ENCODE measurements at places on chromosomes 2 and 18.

DNA sequence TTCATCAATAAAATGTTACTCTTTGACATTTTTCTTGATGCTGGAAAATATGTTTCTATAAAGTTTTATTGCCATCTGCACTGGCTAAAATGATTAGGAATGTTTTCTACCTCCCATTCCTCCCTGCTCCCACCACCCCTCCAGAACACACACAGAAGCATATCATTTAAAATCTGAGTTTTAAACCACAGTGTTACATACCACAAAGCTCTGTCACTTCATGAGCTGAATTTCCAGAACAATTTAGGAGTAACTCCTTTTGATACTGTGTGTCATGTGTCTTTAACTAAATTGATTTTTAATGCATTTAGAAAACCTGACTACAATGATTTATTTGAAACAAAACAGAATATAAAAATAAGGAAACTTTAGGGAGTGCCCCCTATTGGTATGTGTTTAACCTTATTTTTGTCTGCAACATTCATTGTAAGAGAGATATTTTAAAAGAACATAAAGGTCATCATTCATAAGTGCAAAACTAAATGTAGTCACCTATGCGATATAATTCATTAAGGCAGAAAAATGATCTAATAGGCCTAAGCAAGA is 52.0 kb downstream of the FEZ2 start:
- DNase-seq: no peak

- no peak for DNase-seq
Measured at GRCh38 chr2:119291588-119292167, 68.0 kb downstream of the STEAP3 start.

DNA sequence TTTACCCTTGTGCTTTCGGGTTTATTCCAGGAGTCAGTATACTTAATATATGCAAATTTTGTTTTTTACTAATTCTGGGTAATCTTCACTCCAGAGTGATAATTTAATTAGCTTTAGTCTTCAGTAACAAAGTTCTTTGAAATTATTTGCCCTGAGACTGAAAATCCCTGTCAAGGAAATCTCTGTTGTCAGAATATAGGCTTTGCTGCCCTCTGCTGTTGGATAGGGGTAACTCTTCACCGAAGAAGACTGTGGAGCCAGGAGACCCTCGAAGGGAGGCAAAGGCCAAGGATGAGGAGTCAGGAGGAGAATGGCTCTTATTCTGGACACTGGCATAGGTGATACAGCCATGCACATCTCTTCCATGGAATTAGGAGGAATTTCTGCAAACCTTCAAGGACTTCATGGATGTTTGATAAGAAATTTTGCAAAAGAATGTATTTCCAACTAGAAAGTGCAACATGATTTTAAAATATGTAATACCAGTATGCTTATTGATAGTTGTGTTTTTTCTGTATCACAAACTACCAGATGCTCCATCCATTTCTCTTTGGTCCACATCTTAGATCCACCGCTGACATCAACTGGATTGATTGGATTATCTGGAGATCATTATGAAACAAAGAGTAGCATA is 182.3 kb downstream of the RDH14 start:
- peak; percentile 41 for DNase-seq

DNA sequence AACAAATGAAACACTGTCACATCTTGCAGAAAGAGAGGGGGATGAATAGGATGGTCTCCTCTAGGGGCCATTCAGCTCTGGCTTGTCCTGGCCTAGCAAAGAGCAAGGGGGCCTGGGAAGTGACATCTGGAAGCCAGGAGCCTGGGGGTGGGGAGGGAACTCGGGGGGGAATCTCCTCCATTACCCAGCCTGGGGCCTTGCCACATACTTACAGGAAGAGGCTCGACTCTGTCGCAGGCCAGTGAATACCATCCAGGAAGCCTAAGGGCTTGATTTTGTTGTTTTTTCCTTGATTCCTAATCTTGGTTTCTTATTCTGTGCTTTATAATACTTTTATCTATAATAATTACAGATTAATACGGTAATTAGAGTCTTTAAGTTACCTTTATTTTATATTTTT is 797.5 kb upstream of the ID2 start:
- DNase-seq: no peak

DNA sequence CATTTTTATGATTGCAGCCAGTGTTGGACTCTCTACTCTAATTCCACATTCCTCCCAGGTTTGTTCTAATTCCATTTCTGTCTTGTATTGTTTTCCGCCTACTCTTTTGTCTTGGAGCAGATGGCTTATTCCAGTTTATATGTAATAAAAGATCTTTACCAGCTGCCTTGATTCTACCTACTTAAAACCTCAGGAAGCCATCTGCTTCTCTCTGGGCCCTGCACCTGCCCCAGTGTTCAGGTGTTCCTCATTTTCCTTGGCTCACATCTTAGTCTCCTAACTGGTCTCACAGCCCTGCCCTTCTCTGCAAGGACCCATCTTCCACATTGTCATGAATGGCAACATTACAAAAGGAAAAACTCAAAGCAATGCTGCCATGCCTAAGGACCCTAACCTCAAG is 21.0 kb upstream of the IL37 start:
- no peak for DNase-seq

GRCh38 chr2:203897544-203897943 is 30.0 kb downstream of the CTLA4 start:
- no peak for DNase-seq

GRCh38 chr2:55296393-55296792 is 27.4 kb upstream of the MTIF2 start:
- DNase-seq: no peak

DNA sequence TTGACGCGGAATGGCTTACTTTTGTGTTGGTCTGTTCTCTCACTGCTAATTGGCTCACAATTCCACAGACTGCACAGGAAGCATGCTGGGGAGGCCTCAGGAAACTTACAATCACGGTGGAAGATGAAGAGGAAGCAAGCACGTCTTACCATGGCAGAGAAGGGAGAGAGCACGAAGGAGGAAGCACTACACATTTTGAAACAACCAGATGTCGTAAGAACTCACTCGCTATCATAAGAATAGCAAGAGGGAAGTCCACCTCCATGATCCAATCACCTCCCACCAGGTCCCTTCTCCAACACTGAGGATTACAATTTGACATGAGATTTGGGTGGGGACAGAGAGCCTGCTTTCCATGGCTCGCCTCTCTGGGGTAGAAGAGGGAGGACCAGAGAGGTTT is 106.2 kb downstream of the KCNF1 start:
- no peak for DNase-seq

- no peak for DNase-seq
Measured at GRCh38 chr2:26312471-26312870, 33.5 kb upstream of the SELENOI start.

DNA sequence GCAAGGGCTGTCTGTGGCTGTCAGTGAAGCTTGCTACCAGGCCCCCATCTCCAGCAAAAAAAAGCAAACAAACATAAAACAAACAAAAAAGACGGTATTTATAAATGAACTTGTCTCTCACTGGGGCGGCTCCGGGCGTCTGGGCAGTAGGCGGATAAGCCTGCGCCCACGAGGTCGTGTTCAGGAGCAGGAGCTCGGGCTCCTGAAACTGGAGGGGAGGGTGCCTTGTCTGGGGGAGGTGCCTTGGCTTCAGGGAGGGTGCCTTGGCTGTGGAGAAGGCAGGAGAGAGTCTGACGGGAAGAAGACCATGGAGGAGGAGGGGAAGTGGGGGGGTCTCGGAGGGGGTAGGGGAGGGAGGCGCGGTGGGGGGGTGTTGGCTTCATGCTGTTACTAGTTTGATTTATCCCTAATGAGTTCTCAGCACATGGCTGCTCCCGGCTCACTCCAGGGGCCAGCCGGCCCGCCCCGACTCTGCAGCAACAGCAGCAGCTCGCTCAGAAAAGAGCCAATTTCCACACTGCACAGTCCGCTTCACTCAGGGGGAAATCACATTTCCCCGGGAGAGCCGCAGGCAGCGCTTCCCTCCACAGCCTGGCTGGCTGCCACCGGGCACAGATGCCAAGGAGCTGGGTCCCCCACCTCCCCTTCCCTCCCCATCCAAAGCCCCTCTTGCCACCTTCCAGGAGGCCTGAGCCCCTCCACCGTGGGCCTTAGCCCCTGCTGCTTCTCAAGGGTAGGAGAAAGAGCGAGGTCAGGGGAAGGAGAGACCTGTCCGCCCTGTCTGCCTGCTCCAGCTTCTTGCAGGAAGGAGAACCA is 38.7 kb downstream of the PSD4 start:
- DNase-seq: no peak

DNA sequence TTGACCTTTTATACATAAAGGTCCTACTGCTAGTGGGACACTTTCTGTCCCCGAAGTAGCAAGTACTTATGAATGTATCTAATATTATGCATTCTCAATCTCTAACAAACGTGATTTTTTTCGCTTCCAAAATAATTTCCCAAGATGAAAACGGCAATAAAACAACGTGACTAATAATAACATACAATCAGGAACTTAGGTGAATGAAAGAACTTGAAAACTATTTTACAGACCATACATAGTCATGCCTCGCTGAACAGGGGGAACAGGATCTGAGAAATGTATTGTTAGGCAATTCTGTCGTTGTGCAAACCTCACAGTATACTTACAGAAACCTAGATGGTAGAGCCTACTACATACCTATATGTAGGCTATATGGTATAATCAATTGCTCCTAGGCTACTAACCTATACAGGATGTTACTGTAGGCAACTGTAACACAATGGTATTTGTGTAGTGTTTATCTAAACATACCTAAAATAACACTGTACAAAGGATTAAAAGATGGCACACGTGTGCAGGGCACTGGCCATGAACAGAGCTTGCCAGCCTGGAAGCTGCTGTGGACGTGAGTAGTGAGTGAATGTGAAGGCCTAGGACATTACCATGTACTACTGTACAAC is 2.5 kb downstream of the RTN4 start:
- DNase-seq: peak; percentile 61

DNA sequence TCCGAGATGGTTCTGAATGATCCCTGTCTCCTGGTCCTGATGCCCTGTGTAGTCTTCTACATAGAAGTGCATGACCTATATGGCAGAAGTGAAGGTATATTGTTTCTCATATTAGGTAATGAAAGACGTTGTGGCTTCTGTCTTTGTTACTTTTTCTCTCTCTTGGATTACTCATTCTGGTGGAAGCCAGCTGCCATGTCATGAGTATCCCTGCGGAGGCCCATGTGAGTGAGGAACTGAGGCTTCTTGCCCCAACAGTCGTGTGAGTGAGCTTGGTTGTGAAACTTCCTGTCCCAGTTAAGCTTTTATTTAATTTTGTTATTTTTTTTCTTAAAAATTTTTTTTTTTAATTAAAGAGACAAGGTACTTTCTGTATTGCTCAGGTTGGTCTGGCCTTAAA is 134.7 kb downstream of the UBR3 start:
- DNase-seq: peak; percentile 97

GRCh38 chr18:59308248-59308937 is 10.1 kb downstream of the CPLX4 start:
- peak; percentile 60 for DNase-seq

DNA sequence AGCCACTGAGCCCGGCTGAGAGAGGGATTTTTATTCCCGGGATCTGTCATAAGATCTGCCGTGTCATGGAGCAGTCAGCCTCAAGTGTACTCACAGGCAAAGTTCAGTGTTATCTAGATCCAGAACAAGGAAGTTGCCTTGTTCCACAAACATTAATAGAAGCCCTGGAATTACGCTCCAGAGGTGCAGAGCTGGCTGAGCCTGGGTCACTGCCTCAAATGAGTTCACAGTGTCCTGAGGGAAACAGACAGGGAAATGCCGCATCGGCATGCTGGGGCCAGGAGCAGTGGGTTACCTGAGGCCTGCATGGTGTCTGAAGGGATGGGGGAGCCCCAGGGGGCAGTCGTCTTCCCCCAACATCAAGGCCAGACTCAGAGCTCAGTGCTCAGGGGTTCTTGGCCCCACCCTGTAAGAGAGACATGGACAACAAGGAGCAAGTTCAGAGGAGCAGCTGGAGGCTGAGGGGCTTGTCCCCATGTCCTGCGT is 42.7 kb upstream of the ODC1 start:
- DNase-seq: no peak

- no peak for DNase-seq
Measured at GRCh38 chr2:100691846-100692245, 128.1 kb upstream of the NPAS2 start.

GRCh38 chr2:6113786-6114185 is 421.6 kb downstream of the SOX11 start:
- no peak for DNase-seq

DNA sequence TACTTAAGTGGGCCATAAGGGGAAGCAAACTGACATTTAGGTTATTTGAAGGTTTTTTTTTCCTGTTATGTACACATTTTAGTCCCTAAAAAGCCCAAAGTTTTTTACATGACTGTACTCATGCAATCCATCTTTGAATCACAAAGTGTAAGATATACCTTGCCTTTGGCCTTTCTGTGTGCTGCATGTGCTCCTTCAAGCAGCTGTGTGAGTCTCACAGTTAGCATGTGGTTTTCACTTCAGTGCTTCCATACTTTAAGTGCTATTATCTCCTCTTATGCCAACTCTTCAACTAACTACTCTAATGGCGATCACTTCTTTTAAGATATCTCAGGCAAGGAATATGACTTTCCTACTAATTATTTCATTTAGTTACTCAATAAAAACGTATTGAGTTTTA is 597.1 kb upstream of the ACVR2A start:
- DNase-seq: no peak

DNA sequence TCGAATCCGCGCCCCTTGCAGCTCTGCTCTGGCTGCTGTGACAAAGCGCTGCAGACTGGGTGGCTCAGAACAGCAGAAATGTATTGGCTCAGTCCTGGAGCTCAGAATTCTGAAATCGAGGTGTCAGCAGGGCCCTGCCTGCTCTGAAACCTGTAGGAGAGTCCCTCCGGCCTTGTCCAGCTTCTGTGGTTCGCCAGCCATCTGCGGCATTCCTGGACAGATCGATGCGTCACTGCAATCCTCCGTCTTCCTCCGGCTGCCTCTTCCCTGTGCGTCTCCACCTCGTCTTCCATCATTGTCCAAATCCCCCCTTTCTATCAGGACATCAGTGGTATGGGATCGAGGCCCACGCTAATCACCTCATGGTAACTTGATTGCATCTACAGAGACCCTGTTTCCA is 115.2 kb downstream of the RNF144A start:
- no peak for DNase-seq

- no peak for DNase-seq
Measured at GRCh38 chr18:33421225-33421624, 19.3 kb downstream of the CCDC178 start.

DNA sequence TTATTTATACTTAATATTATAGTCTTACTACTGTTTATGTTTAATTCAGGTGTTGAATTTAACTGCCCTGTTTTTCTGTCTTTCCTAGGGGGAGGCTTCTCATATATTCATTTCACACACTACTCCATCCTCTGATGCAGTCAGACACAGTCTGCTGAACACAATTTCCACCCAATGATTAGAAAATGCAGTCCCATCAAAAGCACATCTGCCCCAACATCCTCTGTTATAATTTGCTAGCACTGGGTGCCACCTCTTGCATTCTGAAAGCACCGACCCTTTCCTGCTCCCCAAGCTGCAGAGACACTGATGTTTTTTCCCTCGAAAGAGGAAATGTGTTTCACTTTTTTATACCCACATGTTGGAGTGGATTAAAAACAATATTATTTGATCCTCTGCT is 474.7 kb downstream of the PID1 start:
- DNase-seq: no peak

Measured in iris pigment epithelial cell (primary cell).